Amygdala (tissue), 56 donors: ENCODE measurements at places on chromosomes 12 and 14.
A peak's percentile ranks its signal among the peaks of the same experiment; 100 is the strongest.

- DNase-seq, result peak; percentile 74
These were observed 1.2 kb upstream of the TRIM9 start for GRCh38 chr14:51095854-51096823.

DNA sequence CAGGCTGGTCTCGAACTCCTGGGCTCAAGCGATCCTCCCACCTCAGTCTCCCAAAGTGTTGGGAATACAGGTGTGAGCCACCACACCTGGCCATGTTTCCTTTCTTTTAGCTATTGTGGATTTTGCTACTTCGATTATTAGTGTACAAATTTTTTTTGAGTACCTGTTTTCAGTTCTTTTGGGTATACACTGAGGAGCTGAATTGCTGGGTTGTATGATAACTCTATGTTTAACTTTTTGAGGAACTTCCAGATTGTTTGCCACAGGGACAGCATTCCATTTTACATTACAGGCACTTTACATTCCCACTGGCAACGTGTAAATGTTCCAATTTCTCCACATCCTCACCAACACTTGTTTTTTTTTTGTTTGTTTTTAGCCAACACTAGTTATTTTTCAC, 198.1 kb upstream of the TBX3 start:
- DNase-seq, result no peak

- no peak for DNase-seq
These were observed 144.8 kb downstream of the TBC1D30 start for GRCh38 chr12:64968989-64969819.

DNA sequence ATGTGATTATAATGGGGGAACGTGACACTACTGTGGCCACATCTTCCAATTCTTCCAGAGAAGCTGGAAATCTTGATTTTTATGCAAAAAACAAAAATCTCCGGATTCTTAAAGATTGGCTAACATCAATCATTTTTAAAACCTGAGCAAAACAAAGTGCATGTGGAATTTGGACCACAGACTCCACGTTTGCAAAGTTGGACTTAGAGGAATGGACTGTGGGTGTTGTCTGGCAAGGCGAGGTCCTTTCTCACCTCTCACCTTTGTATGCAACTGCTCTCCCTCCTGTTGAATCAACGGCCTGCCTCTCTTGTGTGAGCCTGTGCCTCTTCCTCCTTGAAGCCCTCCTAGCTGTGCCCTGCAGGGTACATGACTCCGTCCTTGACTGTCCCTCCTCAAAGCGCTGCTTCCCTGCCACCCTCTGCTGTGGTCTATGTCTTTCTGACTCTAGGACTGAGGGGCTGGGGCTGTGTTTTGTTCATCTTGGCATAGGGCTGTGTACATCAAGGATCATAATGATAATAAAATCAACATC, 122.4 kb downstream of the PHETA1 start:
- no peak for DNase-seq

GRCh38 chr12:49953151-49953550, 2.6 kb downstream of the AQP2 start:
- DNase-seq, result no peak

DNA sequence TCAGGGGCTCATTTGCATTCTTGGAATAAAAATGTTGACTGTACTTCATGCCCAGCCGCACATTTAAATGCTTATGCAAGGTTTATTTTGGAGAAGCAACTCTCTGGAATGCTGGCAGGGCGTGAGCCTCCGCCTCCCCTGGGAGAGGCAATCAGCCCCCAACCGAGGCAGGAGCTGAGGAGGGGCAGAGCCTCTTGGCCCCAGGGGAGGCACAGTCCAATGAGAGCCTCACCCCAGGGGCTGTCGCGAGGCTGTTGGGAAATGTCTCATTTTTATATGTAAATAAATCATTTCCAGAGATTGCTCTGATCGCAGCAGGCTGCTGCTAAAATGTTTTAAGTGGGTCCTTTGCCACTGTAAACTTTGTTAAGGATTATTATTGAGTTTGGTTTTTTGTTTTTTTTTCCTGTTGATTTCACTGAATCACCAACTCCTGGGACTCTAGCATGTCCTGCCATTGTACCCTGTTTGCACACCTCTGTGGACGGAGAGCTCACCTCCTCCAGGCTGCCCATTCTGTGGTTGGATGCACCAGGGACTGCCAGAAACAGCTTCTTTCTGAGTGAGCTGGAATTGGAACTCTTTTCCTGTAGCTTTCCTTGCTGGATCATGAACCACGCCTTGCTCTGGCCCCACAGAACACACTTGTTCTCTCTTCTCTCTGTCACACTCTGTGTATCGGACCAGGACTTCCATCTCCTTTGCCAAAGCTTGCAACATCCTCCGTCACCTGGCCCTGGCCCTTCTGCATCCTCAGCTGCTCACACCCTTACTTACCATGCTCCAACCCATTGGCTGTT, 46.9 kb upstream of the FAM181A start:
- no peak for DNase-seq

GRCh38 chr12:66393890-66394289, 91.6 kb downstream of the HELB start:
- DNase-seq, result no peak

DNA sequence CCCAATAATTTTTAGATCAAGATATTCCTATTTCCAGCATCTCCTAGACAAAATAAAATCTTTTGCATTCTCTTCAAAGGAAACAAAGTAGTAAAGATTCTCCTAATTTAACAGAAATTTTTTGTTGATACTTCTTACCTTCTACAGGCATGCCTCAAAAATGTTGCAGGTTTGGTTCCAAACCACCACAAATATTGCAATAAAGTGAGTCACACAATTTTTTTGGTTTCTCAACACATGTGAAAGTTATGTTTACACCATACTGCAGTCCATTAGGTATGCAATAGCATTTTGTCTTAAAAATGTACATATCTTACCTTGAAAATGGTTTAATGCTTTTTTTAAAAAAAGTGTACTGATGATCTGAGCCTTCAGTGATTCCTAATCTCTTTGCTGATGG, 65.6 kb upstream of the USP15 start:
- DNase-seq, result no peak

DNA sequence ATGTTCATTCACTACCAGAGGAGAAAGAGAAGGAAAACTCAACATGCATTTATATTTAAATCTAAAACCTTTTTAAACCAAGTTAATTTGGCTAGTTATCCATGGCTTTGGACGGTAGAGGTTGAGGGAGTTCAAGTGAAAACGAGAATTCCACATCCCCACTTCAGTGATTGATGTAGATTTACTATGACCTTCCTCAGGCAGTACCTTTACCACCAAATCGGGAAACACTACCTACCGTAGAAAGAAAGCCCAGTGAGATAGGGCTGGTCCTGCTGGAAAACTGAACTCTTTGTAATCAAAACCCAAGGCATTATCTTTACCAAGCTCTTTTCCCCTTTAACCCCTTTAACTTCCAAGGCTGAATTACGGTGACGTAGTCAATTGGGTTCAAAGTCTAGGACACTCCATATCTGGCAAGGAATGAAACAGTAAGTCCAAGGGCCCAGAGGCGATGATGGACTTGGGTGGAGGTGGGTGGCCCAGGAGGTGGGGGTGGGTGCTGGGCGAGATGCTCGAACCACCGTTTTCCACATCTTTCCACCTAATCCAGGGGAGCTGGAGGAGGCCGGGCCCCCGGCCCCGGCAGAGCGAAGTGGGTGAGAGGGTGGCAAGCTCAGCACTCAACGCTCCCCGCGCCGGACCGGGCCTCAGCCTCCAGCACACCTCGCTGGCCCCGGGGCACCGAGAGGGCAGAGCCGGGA, 618 bp downstream of the SEC23A start:
- no peak for DNase-seq

GRCh38 chr14:93799989-93800921, 12.0 kb upstream of the PRIMA1 start:
- no peak for DNase-seq

DNA sequence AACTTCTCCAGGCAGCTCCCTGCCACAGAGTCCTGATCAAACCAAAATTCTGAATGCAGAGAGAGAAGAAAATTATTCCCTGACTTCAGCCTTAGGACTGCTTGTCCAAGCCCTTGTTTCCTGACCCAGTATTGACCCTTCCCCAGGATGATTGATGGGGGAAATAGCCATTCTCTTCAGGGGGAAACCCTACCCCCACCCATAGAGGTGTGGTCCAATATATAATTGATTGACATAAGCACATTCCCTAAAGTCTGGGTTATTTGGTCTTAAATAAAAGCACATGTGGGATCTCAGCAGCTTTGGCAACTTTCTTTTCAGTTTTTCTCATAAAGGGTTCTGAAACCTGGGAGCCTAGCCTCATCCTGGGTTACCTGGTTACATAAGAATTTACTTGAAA, 201.2 kb upstream of the DDHD1 start:
- no peak for DNase-seq

GRCh38 chr12:119208626-119209061, 29.9 kb downstream of the HSPB8 start:
- peak; percentile 69 for DNase-seq

- no peak for DNase-seq
These were observed 158.2 kb downstream of the FOXN3 start for GRCh38 chr14:89258728-89259273.

- no peak for DNase-seq
These were observed 427.2 kb downstream of the TMTC2 start for GRCh38 chr12:83113945-83114344.

DNA sequence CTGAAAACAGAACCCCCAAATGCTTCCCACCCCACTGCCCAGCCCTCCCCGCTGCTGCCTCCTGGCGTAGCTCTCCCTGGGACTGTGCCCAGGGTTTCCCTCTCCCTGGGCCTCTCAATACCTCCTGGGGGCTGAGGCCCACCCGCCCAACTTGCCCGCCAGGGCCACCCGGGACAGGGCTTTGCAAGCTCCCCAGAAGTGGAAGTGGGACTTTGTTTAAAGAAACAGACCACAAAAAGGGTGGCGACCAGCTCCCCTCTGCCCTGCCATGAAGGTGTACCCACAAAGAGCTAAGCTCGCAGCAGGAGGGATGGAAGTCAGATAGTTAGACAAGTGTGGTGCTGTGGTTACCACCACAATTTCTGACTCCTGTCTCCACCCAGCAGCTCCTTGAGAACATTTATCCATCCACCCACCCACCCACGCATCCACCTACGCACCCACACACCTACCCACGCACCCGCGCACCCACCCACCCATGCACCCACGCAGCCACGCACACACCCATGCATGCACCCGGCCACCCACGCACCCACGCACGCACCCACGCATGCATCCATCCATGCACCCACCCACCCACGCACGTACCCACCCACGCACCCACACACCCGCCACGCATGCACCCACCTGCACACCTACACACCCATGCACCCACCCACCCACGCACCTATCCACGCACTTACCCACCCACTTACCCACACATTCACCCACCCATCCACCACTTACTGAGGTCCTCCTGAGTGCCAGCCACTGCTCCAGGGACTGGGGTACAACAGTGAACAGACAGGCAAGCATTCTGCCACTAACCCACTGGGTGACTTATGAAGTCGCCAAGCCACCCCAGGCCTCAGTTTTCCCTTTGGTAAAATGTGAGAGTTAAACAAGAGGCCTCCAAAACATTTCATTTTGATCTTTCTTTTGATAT, 127.3 kb downstream of the SCARB1 start:
- no peak for DNase-seq

DNA sequence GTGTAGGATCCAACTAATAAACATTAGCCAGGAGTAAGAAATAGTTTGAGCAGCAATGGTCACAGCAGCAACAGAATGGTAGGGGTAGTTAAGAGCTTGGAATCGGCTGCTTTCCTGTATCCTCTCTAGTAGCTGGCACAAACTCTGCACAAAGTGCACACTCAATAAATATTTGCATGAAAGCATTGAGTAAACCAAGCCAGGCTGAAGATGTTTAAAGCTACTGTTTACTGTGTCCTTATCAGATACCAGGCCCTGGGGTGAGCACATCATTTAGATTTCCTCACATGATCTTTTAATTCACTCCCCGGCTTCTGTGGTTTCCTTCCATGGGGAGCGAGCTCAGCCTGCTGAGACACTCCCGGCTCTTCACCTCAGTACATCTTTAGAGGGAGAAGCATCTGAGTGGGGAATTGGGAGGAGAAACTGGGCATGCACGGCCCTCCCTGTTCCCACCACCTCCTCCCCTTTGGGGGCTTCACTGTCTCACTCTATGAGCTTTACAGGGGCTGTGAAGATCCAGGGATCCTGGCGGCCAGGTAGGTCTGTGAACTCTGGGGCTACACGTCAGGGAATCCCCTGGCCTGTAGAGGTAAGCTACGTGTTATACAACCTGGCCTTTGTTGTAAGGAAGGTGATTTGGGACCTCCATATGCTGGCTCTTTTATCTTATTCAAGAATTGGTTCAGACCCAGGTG, 107.2 kb upstream of the VASH1 start:
- no peak for DNase-seq

DNA sequence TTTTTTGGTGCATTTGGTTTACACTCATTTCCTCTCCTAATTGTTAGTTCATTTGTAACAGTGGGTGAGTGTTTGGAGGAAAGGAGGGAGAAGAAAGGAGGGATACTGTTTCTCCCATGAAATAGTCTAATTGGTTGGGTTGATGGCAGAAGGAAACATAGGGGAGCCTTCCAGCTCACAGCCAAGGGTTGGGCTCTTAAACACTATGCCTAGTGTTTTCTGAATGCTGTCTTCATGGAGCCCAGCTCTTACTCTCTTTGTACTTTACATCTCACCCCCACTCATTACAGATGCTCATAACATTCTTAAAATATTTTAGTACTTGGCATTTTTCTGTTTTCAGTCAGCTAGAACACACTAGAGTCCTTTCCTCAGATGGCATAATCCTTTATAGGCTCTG, 38.2 kb downstream of the BAZ2A start:
- no peak for DNase-seq

DNA sequence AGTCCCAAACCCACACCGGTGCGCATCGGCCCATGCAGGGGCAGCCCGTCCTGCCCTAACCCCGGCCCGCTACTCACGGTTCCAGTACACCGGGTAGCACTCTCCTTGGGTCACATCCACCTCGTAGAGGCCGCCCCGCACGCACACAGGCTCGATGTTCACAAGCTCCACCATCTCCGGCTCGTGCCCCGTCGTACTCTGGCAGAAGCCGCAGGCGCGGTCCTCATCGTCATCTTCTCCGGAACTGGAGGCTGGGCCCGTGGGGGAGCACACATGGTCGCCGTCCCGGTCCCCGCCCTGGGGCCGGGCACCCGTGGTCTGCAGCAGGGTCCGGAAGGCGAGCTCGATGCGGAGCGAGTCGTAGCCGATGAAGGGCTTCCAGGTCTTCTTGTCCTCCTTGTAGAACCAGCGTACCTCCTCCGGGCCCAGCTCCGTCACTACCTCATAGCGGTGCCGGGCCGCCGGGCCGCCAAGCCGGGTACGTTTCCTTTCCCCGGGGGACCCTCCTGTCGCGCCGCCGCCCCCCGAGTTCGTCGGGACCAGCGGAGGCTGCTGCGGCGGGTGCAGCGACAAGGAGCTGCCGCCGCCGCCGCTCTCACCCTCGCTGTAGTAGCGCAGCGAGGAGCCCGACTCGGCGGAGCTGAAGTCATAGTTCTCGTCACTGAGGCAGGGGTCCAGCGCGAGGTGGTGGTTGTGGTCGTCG, 788 bp downstream of the DDHD1 start:
- peak; percentile 20 for DNase-seq
